Bone marrow (tissue), 2 donors: ENCODE measurements at places on chromosomes 13 and 19.

DNA sequence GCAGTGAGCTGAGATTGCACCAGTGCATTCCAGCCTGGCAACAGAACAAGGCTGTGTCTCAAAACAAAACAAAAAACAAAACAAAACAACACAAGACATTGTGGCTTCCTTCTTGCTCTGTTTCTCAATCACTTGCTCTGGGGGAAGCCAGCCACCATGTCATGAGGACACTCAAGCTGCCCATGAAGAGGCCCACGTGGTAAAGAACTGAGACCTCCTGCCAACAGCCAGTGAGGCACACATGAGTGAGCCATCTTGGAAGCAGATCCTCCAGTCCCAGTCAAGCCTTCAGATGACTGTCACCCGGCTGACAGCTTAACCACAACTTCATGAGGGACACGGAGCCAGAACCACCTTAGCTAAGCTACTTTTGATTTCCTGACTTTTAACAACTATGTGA is 25.2 kb downstream of the CPT1C start:
- no peak for DNase-seq

DNA sequence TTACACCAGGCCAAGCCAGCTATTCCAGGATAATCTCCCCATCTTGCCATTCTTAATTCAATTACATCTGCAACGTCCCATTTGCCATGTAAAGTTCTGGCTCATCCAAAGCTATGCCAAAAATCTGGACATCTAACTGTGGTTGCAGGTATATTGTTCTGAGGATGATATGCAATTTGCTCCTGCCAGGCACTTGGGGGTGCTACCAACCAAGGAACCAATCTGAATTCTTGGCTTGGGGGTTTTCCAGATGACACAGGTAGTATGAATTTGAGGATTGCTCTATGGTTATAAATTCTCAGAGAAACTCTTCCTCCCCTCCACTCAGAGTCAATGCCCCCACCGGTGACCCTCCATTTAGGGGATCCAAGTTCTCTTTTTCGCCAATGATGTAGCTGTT is 33.0 kb downstream of the CRYL1 start:
- no peak for DNase-seq

- DNase-seq, result no peak
These were observed 5.0 kb downstream of the KLK4 start for GRCh38 chr19:50906217-50906616.

DNA sequence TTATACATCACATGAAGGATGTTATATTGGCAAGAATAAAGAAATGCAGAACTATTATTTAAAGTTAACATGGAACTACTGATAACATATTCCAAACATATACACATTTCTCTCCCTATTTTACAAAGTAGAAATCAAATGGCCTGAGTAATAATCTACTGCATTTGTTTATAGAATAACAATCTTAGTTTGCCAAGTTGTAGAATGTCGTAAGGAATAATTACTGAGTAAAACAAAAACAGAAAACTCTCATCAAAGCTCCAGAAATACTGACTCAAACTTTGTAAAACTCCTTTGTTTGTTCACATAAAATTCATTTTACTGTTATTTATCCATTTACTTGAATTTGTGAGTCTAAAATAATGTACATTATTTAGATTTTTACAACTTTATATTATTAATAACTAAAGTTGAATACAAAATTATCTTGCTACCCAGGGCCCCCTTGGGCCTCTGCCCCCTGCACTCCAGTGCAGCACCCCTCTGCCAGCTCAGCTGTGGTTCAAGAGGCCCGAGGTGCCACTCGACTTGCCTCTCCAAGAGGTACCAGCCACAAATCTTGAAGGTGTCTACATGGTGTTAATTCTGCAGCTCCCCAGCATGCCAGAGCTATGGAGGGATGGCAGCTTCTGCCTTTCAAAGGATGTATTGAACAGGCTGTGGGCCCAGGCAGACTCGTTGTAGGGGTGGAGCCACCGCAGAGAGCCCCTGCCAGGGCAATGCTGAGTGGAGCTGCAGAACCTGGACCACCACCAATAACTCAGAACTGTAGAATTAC is 2819.7 kb downstream of the PCDH9 start:
- no peak for DNase-seq

DNA sequence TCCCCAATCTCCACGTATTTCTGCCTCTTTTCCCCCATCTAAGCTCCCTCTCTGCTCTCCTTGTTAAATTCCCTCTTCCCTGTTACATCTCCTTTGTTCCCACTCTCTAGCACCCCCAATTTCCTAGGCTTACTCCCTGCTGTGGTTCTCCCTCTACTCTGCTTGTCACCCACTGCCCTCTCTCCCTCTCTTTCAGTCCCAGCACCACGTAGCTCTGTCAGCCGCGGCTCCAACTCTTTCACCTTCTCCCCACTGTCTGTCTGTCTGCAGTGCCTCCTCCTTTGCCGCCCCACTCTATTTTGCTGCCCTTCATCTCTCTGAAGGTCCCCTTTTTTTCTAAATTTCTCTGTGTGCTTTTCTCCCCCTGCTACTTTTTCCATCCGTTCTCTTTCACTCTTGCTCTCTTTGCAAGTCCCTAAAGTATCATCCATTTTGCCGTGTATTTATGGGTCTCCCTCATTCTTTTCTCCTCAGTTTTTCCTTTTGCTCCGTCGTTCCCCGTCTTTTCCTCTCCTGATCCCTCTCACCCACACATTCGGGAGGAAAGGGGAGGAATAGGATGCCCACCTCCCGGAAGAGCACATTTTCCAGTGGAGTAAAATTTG is 937 bp downstream of the ZNF841 start:
- DNase-seq, result no peak

DNA sequence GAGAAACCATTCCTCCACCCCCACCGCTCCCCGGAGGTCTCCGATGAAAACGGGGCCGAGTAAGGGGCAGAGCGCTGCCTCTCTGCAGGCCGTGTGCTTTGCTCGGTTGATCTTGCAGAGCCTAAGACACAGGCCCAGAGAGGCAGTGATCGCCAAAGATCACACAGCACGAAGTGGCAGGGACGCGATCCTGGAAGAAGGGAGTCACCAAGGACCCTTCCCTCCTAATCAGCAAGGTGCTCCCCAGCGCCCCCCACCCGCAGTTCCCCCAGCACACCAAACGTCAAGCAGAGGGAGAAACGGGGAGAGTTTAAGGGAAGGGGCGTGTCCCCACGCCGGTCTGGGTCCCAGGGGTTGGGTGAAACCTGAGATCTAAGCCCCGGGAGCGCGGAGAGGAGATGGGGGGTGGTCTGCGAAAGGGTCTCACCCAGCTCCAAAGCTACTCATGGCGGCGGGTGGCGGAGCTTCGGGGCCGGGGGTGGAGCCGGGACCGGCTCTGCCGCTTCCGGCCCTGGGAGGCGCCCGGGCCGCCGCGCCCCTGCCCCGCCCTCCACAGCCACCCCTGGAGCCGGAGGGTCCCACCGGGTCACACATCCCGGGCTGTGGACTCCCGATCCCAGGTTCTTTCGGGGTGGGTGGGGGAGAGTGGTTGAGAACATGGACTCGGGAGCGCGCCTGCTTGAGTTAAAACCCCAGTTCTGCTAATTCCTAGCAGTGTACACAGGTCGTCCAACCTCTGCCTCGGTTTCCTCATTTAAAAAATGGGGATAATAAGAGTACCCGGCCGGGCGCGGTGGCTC is at the start of gene EML2:
Gene EML2 (minus strand): TSS at position 468 of the 800 bp plus-strand sequence. CDS start 21 bp downstream, at position 447.
- DNase-seq, result peak; percentile 9

GRCh38 chr19:10611907-10612306 is 13.4 kb upstream of the SLC44A2 start:
- DNase-seq, result no peak

GRCh38 chr19:48274938-48275337 is 5.1 kb downstream of the ZNF114 start:
- DNase-seq, result no peak

GRCh38 chr13:112808377-112809140 is 118.7 kb downstream of the ATP11A start:
- DNase-seq, result no peak

DNA sequence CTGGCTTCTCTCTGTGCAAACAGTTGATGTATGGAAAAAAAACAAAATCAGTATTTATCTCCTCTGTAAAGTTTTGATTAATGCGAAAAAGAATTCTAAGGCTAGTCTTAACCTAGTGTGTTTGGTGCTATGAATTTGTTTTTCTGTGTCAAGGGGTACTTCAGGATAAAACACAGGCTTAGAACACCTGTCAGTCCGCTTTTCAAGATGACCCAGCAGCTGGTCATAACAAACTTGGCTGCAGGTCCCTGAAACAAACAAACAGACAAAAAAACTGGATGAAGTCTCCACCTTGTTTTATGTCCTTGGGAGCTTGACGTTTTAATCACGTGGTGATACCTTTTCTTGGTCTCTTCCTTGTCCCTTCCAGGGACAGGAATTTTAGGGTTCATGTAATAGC is 689.3 kb downstream of the UQCRFS1 start:
- DNase-seq, result no peak

DNA sequence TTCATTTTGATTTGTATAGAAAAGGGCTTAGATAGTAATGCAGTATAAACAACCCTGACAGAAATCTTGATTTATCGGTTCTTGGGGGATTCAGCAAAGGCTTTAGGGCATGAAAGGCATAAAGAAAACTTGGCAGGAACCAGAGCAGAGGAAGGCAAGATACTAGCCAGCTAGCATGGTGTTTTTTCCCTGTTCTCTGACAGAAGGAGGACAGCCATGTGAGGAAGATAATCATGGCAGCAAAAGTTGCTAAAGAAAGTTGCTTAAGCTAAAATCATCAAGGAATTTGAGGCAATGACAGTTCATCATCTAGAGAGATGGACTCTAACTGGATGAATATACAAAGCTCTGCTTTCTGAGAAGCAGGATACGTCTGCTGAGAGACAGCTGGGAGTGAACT is 294.1 kb downstream of the KCNRG start:
- no peak for DNase-seq

DNA sequence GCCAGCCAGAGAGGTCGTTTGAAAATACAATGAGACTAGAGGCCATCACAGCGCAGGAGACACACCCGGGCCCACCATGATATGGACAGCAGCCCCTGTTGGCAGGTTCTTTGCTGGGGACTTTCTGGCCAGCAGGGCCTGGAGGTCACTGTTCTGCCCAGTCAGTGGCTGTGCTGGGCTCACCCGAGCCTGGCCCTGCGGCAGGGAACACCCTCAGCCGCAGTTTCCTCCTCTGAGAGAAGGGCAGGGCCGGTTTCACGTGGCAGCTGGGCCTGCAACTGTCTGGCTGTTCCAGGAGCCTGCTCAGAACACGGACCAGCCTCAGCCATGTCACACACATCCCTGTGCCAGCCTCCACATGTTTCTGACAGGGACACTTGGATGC is 39.4 kb downstream of the ADPRHL1 start:
- DNase-seq, result no peak

GRCh38 chr19:18284712-18285360 is 3.4 kb upstream of the JUND start:
- DNase-seq, result no peak

DNA sequence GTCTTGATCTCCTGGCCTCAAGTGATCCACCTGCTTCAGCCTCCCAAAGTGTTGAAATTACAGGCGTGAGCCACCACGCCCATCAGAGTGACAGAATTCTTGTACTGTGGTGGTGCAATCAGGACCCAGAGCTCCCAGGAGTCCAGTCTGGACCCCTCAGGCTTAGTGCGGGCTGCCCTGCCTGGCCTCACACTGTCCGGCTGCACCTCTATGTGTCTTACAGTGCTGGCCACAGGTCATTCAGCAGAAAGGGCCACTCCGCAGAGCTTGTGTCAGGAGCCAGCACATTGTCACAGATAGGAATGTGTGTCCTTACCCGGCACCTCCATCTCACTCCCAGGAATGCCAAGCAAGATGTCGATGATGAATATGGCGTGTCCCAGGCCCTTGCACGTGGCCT is 49.2 kb downstream of the SMARCA4 start:
- DNase-seq, result no peak

DNA sequence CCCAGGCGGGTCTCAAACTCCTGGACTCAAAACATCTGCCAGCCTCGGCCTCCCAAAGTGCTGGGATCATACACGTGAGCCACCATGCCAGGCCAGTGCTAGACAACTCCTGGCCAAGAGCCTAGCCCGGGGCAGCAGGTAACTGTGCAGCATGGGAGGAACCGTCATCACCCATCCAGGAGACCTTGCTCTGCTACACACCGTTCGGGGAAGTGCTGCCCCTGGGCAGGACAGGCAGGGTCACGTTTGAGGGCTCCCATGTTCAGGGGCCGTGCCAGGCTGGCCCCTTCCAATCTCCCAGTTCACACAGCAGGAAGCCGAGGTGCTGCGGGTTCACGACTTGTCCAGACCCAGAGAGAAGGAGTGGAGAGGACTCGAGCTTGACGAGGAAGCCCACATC is 35.1 kb downstream of the NAXD start:
- DNase-seq, result no peak

DNA sequence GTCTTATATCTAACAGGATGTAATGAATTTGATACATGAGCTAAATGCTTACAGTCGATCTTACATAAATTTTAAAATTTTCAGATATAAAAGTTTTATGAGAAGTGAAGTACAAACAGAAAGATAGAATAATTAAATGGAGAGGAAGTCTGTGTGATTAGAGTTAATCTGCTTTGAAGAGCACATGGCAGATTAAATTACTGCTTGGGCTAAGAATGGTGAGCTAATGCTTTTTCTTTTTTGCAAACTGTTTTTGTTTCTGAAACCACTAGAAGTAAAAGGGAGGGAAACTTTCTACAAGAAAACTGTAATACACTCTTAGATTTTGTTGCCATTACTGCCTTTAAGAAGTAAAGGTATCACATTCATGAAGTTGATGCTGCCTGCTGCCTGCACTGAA is 96.3 kb upstream of the SPRY2 start:
- no peak for DNase-seq

- no peak for DNase-seq
These were observed 150.9 kb downstream of the TM9SF2 start for GRCh38 chr13:99652141-99652540.

DNA sequence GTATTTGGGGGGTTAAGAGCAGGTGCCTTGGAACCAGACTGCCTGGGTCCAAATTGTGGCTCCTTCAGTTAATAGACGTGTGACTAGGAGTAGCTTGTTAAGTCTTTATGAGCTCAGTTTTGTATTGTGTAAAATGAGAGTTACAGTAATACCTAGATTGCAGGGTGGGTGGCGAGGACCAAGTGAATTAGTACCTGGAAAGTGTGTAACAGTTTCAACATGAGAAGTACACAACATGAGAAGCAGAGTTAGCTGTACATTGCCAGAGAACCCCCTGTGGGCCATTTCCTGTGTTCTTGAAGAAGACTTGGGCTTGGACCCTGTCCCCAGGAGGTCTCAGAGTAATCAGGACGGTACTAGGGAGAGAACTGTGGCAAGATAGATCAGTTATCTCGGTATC is 36.8 kb downstream of the PPP2R1A start:
- DNase-seq, result no peak

GRCh38 chr13:77502104-77502720 is 33.3 kb upstream of the SCEL start:
- DNase-seq, result no peak

GRCh38 chr19:566844-567243 is 5.6 kb upstream of the BSG start:
- no peak for DNase-seq

- DNase-seq, result no peak
These were observed 41.2 kb upstream of the KCTD4 start for GRCh38 chr13:45242070-45242469.

- DNase-seq, result no peak
These were observed 62.5 kb downstream of the RFX2 start for GRCh38 chr19:6047741-6048251.
